ENCODE measurements at places on chromosomes 16 and 17.
A peak's percentile ranks its signal among the peaks of the same experiment; 100 is the strongest.

- DNase-seq = no peak
These were observed 2.8 kb downstream of the MAPK8IP3 start for GRCh38 chr16:1708768-1709180.

GRCh38 chr17:76871668-76872067 is 3.5 kb downstream of the MGAT5B start:
- DNase-seq = no peak

- DNase-seq = no peak
These were observed 224.2 kb downstream of the C16orf78 start for GRCh38 chr16:49597796-49598195.

DNA sequence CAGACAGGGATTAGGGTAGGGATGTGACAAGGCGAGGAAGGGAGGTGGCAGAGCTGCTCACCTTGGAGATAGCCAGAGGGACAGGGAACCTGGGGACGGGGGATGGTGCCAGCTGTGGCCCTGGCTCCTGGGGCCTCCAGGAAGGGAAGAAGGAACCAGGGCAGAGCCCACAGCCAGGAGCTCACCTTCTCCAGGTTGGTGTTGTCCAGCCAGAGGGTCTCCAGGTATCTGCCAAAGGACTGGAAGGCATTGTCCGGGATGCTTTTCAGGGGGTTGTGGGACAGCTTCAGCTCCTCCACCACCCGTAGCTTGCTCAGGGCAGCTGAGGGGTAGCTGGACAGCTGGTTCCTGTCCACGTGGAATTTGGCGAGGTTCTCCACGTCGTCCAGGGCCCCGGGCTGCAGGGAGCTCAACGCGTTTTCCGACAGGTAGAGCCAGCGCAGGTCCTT is 801 bp downstream of the CHAD start:
- no peak for DNase-seq

- DNase-seq = no peak
These were observed 22.3 kb upstream of the ZNHIT3 start for GRCh38 chr17:36463916-36464764.

DNA sequence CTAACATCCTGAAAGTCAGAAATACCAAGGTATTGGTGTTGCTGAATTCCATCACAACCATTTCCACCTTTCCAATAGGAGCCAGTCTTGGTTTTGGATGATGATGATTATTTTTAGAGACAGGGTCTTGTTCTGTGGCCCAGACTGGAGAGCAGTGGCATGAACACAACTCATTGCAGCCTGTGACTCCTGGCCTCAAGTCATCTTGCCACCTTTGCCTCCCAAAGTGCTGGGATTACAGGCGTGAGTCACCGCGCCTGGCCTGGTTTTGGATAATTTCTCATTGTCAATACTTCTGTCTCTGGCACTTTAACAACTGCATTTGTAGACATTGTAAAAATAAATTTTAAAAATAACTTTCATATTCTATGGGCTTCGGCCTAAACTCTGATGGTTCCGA is 22.6 kb downstream of the STAT5B start:
- DNase-seq = no peak

GRCh38 chr16:84941921-84942320 is 69.4 kb downstream of the ZDHHC7 start:
- no peak for DNase-seq

DNA sequence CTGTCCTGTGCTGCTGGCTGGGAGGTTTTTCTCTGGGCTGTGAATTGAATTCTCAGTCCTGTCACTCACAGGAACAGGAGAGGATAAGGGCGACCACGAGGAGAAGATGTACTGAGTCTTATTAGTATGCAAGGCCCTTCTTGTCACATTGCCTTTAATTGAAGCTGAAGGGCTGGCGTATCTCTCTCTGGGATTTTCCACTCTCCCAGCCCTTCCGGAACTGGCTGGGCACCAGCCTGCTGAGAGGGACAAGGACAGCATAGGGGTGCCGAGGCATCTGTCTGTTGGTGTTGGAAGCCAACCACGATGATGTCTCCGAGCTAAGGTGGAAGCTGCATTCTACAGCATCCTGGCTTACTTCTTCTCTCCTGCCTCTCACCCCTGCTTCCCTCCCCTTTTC is 33.2 kb downstream of the GPRC5B start:
- DNase-seq = no peak

- DNase-seq = no peak
These were observed 116.1 kb downstream of the METRNL start for GRCh38 chr17:83195330-83196023.

GRCh38 chr17:34760931-34761495 is 181.6 kb downstream of the TMEM132E start:
- DNase-seq = peak; percentile 87

DNA sequence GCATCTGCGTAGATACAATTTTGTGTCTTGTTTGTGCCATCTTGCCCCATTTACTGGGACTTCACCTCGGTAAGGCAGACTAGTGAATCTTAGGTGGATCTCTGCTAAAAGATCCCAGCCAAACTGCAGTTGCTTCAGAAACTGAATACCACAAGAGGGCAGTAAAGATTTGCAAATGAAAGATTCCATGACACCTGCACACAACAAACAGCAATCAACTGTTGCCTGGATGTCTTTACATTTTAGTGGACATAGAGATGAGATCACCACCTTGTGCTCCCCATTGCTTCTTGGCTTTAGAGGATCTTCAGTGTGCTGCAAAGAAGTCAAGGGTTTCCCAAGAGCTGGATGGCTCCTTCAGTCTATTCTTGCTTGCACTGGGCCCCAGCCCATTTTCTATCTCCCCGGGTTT is 119.2 kb upstream of the CACNG5 start:
- peak; percentile 79 for DNase-seq

DNA sequence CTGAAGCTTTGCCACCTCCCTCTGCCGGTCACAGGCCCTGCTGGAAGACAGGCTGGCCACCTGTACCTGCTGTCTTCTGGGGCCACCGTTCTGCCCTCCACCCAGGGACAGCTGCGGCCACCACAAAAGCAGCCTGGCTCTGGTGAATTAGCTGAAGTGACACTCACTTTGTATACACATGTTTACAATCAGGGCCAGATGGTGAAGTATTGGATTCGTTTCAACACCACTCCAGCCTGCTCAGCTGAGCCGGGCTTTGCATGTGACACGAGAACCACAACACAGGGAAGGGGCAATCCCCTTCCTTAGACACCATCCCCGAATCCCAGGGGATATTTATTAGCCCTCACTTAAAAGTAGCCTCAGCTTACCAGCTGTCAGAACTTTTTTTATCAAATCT is 191.5 kb upstream of the RPL38 start:
- peak; percentile 91 for DNase-seq

DNA sequence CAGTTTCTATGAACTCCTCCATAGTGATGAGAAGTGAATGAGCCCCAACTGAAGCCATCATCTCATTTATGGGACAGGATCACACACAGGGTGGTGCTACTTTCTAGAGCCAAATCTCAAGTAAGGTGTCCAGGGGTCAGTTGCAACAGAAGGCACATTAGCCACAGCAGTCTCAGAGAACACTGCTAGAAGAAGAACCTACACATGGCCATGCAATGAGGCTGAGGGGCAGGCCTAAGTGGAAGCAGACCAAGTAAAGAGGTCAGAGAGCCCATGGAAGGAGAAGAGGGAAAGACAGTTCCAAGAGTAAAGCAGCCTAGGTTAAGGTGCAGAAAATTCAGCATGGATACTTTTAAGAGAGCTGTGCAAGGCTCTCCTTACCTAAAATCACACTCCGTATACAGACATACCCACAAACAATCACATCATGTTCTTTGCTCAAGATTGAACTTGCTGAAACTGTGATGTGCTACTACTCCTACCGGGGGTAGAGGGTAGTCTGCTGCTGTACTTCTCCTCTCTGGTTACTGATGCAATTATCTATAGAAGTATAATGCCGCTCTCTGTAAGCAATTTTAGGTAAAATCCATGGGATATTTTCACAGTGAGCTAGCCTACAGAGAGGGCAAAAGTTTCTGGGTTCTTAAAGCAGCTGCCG is 1.7 kb downstream of the ABCA8 start:
- DNase-seq = no peak

DNA sequence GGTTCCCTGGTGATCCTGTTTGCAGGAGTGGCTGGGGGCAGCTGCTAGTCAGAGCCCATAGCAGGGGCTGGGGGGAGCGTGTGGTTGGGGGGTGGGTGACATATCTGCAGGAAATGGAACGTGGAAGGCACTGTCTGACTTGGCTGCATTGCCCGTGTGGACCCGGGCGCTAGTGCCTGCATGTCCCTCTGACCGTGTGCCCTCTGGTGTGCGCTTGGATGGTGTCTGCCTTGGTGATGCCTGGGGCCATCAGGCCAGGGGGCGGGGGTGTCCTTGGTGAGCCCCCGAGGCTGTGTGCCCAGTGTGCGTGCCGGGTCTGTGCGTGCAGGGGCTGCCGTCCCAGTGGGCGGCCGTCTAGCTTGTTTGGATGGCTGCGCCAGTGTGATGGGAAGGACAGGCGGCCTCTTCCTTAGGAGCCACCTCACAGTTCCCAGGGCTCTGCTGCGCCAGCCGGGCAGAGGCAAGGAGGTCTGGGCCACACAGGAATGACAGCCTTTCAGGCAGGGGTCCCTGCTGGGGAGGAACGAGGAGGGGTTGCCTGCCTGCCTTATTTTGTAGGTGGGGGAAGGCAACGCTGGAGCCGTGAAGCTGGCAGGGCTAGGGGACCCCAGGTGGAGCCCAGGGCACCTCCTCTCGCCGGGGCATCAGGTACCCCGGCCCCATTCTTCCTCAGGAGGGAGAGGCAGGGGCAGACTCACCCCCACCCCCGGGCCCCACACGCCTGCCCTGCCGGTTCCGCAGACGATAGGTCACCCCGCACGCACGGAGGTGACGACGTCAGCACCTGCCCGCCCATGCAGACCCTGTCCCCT is 693 bp downstream of the NDRG4 start:
- DNase-seq = peak; percentile 41

DNA sequence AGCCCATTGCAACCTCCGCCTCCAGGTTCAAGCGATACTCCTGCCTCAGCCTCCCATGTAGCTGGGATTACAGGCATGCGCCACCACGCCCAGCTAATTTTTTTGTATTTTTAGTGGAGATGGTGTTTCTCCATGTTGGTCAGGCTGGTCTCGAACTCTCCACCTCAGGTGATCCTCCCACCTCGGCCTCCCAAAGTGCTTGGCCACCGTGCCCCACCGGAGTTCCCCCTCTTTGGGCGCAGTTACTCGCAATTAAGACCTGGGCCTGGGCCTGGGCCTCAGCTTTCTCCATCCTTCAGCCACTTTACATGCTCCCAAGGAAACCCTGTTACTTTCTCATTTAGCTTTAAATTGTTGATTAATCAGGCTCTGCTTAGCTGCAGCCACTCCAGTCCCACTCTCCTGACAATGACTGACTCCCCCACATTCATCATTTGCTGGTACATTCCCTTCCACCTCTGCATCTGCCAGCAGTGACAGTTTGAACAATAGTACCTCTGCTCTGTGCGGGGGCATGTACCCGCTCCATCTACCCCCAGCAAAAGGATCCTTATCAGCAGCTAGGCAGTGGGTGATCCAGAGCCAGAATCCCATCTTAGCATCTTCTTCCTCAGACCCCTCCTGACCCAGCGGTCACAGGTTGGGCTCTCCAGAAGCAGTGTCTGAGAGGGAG is 47.2 kb upstream of the SLC47A1 start:
- no peak for DNase-seq

- no peak for DNase-seq
These were observed 7.6 kb upstream of the C1QTNF8 start for GRCh38 chr16:1103636-1103980.

GRCh38 chr17:79645022-79645776 is 34.3 kb upstream of the RBFOX3 start:
- no peak for DNase-seq

DNA sequence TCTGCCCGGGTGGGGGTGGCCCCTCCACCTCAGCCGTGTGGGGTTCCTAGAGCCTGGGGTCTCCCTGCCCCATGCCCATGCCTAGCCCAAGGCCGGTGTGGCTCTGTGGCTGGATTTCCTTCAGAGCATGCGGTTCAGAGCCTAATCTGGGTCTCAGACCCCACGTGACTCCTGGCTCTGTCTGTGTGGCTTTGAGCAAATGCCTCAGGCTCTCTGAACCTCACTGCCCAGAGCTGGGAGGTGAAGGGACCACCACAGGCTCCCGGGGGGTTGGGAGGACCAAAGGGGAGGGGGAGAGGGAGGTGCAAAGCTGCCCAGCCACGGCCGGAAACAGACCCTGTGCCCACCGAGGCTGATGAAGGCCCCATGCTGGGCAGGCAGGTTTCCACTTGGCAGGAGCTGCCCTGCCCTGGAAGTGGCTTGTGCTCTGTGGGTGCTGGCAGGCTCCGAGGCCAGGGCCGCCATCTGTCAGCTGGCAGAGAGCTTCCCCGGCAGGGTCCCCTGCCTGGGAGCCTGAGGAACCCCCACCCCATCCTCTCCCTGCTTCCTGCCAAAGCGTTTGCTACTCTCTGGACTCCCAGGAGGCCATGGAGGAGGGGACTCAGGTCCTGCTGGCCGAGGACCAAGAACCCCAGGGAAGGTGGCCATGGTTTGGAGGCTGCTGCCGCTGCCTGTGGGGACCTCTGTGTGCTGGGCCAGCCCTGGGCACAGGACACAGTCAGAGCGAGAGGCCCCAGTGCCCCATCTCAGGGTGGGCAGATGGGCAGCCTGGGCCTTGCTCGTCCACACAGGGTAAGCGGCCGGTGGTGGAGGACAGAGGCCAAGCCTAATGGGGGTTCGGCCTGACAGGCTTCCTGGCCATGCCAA is 4.0 kb downstream of the CDH15 start:
- DNase-seq = no peak

Measured in NCI-H1105 treated with DMSO at 0.1 percent for 48 hours (cell line).